Activated CD8-positive, alpha-beta T cell treated with anti-CD3 and anti-CD28 coated beads for 36 hours (primary cell): ENCODE measurements at places on chromosomes 6 and 20.

DNA sequence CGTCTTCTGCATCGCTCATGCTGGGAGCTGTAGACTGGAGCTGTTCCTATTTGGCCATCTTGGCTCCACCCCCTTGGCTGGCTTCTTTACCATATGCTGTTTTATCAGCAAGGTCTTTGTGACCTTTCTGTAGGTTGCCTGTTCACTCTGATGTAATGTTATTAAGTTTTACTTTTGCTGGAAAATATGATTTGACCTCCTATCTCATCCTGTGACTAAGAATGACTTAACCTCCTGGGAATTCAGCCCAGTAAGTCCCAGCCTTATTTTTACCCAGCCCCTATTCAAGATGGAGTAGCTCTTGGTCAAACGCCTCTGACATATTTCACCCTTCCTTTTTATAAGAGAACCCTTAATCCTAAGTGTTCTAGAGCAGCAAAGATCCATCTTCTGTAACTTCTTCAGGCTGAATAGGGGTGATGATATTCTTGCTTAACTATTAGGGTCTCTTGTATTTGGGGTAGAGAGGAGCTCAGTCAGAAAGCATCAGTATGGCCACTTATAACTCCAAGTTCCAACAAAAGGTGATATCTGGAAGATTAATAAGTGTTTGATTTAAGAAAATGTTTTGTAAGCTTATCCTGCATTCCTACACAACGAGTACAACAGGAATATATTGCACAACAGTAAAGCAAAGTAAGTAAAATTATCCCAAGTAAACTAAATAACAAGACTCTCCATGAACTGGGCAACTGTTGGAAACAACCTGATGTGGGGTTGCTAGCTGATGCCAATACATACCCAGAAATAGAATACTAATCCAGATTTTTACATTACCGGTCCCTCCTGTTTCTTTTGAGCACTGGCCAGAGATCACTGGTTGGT is 23.1 kb upstream of the HMGN3 start:
- peak; percentile 7 for DNase-seq

DNA sequence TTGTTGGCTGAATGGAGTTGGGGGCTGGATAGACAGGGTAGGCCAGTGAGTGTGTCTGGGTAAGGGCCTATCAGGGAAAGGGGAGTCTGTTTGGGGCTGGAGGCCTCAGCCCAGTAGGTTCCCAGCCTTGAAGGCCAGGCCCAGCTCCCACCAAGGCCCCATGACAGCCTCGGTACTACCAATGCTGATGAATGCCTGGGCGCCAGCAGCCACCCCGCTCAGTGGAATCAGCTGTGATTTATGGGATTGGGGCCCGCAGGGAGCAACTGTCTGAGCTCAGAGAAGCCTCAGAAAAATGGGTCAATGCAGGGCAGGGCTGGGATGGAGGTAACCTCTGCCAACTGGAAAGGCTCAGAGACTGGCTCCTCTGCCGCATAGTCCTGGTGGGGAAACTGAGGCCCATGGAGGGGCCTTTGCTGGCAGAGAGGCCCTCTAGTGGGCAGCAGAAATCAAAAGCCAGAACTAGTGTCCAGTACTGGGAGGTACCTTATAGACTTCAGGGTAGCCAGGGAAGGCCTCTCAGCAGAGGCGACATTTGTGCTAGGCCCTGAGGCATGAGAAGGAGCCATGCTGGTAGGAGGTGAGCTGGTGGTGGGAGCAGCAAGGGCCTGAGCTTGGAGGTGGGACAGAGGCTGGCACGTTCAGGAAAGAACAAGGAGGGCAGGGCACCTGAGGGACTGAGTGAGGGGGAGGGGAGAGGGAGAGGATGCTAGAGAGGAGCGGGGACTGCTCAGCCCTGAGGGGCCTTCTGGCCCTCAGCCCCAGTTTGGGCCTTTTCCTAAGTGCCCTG is 36.4 kb downstream of the DLGAP4 start:
- no peak for DNase-seq

- no peak for DNase-seq
These were observed 94.4 kb downstream of the CD83 start for GRCh38 chr6:14212020-14212419.

- DNase-seq, result no peak
These were observed 545.8 kb downstream of the MMUT start for GRCh38 chr6:48917233-48917632.

GRCh38 chr6:128482642-128483041 is 37.8 kb downstream of the PTPRK start:
- no peak for DNase-seq

DNA sequence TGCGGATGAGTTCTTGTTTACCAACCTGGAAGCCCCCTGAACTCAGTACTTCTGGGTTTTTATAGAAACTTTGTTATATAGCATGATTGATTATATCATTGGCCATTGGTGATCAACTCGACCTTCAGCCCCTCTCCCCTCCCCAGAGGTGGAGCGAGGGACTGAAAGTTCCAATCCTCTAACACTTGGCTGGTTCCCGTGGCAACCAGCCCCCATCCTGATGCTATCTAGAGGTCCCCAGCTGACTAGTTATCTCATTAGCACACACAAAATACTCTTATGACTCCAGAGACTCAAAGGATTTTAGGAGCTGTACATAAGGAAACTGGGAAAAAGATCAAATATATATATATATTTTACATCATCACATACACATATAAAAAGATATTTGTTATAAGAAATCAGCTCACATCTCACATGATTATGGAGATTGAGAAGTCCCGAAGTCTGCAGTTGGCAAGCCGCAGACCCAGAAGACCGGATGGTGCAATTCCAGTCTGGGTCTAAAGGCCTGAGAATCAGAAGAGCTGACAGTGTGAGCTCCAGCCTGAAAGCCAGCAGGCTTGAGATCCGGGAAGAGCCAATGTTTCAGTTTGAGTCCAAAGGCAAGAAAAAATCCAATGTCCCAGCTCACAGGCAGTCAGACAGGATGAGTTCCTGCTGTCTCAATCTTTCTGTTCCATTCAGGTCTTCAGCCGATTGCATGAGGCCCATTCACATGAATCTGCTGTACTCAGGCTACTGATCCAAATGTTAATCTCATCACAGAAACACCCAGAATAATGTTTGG is 179.3 kb upstream of the DTNBP1 start:
- no peak for DNase-seq

GRCh38 chr20:61117725-61118124 is 134.3 kb upstream of the CDH4 start:
- no peak for DNase-seq

- no peak for DNase-seq
These were observed 72.1 kb downstream of the AFDN start for GRCh38 chr6:167898673-167899311.

GRCh38 chr6:84033523-84034451 is at the start of gene MRAP2:
MRAP2 (plus strand) TSS chr6:84033772; CDS start chr6:84055319, 21,547 bp downstream.
- DNase-seq, result peak; percentile 7

DNA sequence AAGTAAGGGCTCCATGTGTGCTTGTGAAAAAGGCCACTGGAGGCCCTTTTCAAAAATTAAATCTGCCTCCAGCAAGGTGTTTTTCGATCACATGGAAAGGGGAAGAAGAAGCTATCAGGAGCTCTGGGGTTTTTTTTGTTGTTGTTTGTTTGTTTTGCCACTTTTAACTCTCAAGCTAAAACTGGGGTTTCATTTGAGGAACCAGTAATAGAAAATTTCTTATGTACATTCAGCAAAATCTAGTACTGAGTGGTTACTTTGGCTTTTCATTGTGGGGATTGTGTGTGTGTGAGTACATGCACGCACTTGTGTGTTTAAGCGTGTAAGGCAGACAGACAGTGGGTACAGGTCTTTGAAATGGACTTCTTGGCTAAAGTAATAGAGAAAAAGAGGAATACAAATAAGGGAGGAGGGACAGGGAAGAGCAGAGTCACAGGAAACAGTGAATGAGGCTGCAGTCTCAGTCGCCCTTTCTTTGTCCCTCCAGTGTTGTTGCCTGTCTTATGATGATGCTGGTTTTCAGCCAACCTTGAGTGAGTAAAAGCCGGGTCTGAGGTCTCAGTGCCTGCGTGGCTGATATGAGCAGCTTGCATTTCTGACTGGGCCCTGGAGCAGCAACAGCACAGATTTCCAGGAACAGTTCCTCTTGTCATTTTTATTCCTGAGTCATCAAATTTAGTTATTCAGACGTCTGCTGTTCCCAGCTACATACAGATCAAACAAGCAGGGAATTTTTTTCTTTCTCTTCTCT is 26.2 kb downstream of the SLC16A10 start:
- DNase-seq, result peak; percentile 74

- no peak for DNase-seq
These were observed 137.1 kb downstream of the DNAH8 start for GRCh38 chr6:38852215-38852614.

GRCh38 chr6:68976260-68976659 is 341.2 kb downstream of the ADGRB3 start:
- no peak for DNase-seq

GRCh38 chr6:53598265-53598907 is 53.5 kb upstream of the GCLC start:
- DNase-seq, result no peak

DNA sequence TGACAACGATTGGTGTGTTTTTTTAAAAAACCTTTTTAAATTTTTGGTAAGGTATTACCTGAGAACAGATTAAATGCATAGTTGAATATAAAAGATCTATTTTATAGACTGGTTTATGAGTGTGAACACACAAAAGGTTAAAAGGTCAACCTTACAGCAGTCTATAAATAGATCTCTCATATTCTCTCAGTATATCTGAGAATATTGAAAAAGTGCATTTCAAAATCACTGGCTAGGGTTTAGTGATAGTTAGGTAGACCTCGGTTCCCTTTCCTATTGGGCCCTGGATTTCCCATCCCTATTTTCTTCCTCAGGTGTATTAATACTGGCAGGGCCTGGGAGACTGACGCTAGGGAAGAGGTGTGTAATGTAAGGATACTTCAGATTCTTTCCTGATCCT is 723 bp upstream of the ZNF451 start:
- no peak for DNase-seq

- DNase-seq, result no peak
These were observed 8.9 kb downstream of the RWDD1 start for GRCh38 chr6:116580198-116580597.

GRCh38 chr6:147625946-147626345 is 117.5 kb downstream of the SAMD5 start:
- DNase-seq, result no peak

DNA sequence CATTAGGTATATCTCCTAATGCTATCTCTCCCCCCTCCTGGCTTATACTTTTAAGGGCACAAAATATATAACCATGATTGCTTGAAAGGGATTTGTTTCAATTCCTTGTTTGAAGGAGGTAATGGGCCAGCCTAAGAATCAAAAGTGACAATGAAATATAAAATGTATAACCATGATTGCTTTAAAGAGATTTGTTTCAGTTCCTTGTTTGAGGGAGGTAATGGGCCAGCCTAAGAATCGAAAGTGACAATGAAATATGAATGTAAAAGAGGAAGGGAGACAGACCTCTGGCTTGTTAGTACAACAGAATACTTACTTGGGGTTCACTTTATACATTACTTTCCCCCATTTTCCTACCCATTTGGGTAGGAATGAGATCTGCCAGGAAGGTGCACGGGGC is 55.5 kb downstream of the FOXC1 start:
- DNase-seq, result no peak

DNA sequence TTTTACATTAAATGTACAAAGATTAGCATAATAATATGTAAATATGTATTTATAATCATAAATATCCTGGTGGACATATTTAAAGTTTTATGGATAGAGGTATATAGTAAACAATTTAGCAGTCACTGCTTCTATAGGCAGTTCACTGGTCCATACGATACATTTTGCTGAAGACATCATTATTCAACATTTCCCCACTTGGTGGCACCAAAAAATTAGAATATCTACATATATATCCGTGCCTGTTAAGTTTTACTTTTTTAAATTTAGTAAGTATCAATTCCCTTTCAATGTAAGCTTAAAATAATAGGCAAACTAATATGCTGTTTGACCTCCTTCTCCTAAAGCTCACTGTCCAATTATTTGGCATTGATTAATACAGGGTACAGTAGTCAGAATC is 64.2 kb downstream of the LMBRD1 start:
- DNase-seq, result no peak

DNA sequence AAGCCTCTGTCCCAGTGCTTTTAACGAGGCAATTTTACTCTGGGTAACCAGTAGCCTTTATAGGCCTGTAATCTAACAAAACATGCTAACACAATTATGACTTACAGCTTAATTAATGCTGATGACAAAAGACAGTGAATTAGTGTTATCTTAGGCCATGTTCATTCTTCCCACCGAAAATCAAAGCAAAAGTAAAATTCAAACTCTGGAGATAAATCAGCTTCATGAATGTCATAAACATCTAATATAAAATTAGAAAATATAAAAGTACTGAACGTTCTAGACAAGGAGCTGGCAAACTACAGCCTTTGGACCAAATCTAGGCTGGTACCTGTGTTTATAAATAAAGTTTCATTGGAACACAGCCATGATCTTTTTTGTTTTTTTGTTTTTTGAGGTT is 18.6 kb upstream of the COL21A1 start:
- no peak for DNase-seq

- DNase-seq, result peak; percentile 26
These were observed 21.1 kb downstream of the RTN4IP1 start for GRCh38 chr6:106608080-106608668.

GRCh38 chr20:55936209-55936595 is 69.1 kb downstream of the CBLN4 start:
- DNase-seq, result no peak

GRCh38 chr20:46826343-46826984 is 68.2 kb upstream of the EYA2 start:
- DNase-seq, result no peak

- no peak for DNase-seq
These were observed 3.3 kb upstream of the OXT start for GRCh38 chr20:3068075-3068474.

DNA sequence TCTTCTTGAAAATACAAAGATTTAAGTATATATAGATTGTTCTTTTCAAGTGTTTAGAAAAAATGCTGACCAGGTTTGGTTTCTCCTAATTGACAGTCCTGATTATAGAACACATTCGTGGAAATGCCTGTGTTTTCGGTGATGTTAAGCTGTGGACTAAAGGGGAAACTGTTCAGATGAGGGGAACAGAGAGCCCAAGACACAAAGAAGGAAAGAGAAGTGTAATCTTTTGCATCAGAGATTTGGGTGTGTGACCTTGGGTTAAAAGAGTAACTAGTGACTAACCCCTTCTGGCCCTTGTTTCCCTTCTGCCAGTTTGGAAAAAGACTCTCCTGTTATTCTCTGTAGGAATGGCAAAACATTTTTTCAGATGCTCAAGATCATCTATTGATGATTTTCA is 331.3 kb downstream of the RIMS1 start:
- no peak for DNase-seq

- DNase-seq, result no peak
These were observed 131.9 kb upstream of the STMND1 start for GRCh38 chr6:16969699-16970655.

DNA sequence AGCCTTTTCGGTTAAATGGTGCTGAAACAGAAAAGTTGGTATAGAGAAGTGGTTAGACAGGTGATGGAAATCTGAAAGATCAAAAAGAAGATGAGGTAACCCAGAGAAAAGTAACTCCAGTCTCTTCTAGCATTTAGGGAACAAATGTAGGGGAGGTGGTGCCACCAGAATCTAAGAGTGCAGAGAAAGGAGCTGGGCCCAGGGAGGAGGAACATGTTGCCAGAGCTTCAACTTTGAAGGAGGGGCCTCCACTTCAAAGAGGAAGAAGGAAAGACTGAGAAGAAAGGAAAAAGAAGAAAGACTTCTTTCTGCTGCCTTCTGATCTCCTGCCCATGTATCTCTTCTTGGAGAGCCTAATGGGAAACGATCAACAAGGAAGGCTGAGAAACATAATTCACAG is 23.5 kb upstream of the ATRN start:
- no peak for DNase-seq

GRCh38 chr20:13278812-13279570 is 57.9 kb downstream of the ISM1 start:
- no peak for DNase-seq

- peak; percentile 70 for DNase-seq
These were observed 533 bp downstream of the ZFAND3 start for GRCh38 chr6:37819802-37820717.
